ENCODE measurements at places on chromosomes 2 and 18.

- no peak for DNase-seq
Observed at GRCh38 chr2:194566907-194567660, 1089.9 kb upstream of the SLC39A10 start.

- no peak for DNase-seq
Observed at GRCh38 chr2:118481299-118481698, 366.1 kb downstream of the EN1 start.

GRCh38 chr2:55309446-55309845, 40.4 kb upstream of the MTIF2 start:
- no peak for DNase-seq

- DNase-seq = no peak
Observed at GRCh38 chr18:63197246-63197869, 122.2 kb downstream of the BCL2 start.

- DNase-seq = no peak
Observed at GRCh38 chr2:191851158-191851557, 4.3 kb upstream of the CAVIN2 start.
